ENCODE measurements at places on chromosomes 7 and 10.

- no peak for DNase-seq
These were observed 67.7 kb downstream of the GPAM start for GRCh38 chr10:112115781-112116385.

- DNase-seq = no peak
These were observed 28.9 kb downstream of the HTRA1 start for GRCh38 chr10:122490268-122490667.

DNA sequence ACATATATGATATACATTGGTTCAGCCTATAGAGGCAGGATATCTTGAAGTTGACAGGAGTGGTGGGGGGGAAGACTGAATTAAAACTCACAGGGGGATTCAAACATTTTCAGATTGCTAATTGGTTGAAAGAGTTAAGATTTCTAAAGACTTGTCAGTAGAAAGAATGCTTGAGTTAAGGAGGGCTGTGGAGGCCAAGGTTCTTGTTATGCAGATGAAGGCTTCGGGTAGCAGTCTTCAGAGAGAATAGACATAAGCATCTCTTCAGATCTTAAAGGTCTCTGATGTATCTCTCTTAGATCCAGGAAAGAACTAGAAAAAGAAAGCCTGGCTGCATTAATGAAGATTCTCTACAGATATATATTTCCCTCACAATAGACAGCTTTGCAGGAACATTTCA is 209.8 kb upstream of the SEMA3D start:
- DNase-seq = no peak

- DNase-seq = no peak
These were observed 4.3 kb downstream of the AOC1 start for GRCh38 chr7:150856303-150857275.
